Left kidney (tissue), 8 donors: ENCODE measurements at places on chromosomes 3 and 15. TPM values are rescaled to one million over a fixed set of nuclear protein-coding genes. Genes with fewer than 3 reads are reported as not detected.

Gene FGF7
- polyA plus RNA-seq = 18.8 TPM

Gene KIF23
- 59.4 TPM for polyA plus RNA-seq

Gene SMCO1
- not detected for polyA plus RNA-seq

Gene IQCH
- 10.0 TPM for polyA plus RNA-seq

Gene RHCG
- 1.9 TPM for polyA plus RNA-seq

Gene AP3B2
- polyA plus RNA-seq = 4.8 TPM

Gene CORO2B
- 23.0 TPM for polyA plus RNA-seq

Gene ARGFX
- polyA plus RNA-seq = not detected

Gene CPNE9
- not detected for polyA plus RNA-seq

Gene CACNA2D2
- polyA plus RNA-seq = 14.6 TPM

Gene COL7A1
- 21.6 TPM for polyA plus RNA-seq

Gene CCR5
- 0.33 TPM for polyA plus RNA-seq

Gene AMOTL2
- 75.0 TPM for polyA plus RNA-seq

Gene WDR93
- polyA plus RNA-seq = 3.7 TPM

Gene ECE2
- polyA plus RNA-seq = not detected

Gene SLC51A
- 18.0 TPM for polyA plus RNA-seq

Gene TM6SF1
- 3.2 TPM for polyA plus RNA-seq

Gene PCOLCE2
- polyA plus RNA-seq = 6.0 TPM
